Testis (tissue), 5 donors: ENCODE measurements at places on chromosomes 3 and 15. TPM values are rescaled to one million over a fixed set of nuclear protein-coding genes. Genes with fewer than 3 reads are reported as not detected.

DNA sequence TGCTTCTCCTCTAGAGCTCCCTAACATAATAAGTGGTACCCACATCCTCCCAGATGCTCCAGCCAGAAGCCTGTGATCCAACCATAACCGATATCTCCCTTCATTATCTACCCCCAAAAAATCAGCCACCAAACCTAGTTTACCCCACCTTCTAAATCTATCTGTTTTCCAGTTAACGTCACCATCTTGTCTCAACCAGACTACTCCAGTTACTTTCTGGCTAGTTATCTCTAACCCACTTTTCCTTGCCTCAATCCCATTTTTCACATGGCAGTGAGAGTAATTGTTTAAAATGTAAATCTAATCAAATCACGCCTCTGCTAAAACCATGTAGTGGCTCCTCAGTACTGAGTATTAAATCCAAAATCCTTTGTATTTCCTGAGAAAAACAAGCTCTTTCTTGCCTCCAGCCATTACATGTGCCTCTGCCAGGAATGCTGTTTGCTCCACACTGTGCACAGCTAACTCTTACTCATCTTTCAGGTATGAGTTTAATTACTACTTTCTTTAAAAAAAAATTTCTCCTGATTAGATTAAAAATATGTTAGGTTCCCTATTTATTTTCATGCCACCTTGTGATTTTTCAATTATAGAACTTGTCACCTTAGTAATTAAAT lies 15.4 kb downstream of the CCDC54 start:
- DNase-seq = no peak

Gene TNNC1
- polyA plus RNA-seq = 91.7 TPM

- no peak for DNase-seq
Observed at GRCh38 chr15:97078591-97078990, 748.1 kb downstream of the NR2F2 start.

DNA sequence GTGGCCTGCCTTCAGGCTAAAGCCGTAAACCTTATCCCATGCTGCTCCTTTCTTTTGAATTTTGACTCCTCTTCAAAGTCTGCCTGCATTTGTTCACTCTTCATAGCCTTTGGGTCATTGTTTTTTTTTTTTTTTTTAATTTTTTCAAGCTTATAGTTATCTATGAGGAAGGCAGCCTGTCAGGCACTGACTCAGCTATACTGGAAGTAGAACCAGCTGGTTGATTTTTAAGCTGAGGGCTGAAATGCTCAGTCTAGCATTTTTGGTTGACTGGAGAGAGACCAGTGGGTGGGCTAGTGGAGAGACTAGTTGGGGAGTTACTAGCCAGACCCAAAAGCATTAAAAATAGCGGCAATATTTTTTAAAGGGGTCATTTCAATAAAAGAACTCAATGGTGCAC lies 44.1 kb downstream of the C3orf20 start:
- no peak for DNase-seq

DNA sequence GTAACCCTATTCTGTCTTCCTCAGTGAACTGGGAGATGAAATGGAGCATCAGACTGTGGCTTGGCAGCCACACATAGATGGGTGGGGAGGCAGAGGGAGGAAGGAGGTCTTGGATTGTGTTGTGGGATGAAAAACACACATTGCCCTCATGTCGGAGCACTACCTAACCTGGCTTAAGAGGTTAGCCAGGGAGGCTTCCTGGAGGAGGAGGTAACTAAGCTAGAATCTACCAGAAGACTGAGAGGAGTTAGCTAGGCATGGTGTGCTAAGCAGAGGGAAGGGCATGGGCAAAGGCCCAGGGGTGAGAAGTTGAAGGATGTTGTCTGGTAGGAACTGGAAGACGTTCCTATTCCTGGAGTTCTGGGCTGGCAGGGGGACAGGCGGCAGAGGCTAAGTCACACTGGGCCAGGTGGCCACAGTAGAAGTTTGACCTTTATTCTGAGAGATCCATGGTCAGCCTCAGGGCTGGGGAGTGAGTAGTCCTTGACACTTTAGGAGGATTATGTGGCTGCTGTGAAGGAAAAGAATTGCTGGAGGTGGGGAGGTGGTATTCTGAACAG lies 7.7 kb upstream of the PRKCD start:
- DNase-seq = no peak

Gene TMEM43
- polyA plus RNA-seq = 43.3 TPM

GRCh38 chr3:31567036-31567435 lies 34.3 kb downstream of the STT3B start:
- no peak for DNase-seq

Gene SLC9C1
- 20.0 TPM for polyA plus RNA-seq

GRCh38 chr3:173823911-173824460 lies 426.4 kb downstream of the NLGN1 start:
- DNase-seq = no peak

DNA sequence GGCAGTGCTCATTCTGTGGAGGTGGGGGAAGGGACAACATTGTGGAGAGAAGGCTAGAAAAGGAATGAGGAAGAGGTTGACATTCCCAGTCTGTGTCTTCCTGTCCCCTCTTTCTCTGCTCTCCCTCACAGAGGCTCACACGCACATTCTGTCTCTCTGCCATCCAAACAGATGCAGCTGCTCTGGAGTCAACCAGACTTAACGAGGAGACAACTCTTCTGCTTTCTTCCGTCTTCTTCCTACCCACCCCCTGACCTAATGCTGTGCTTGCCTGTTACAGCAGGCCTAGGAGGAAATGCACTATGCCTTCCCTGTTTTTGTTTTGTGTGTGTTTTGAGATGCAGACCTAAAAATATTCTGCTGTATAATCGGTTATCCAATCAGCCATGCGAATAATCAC lies 121.9 kb downstream of the CACNA1D start:
- no peak for DNase-seq

Gene GPR149
- polyA plus RNA-seq = 0.61 TPM

DNA sequence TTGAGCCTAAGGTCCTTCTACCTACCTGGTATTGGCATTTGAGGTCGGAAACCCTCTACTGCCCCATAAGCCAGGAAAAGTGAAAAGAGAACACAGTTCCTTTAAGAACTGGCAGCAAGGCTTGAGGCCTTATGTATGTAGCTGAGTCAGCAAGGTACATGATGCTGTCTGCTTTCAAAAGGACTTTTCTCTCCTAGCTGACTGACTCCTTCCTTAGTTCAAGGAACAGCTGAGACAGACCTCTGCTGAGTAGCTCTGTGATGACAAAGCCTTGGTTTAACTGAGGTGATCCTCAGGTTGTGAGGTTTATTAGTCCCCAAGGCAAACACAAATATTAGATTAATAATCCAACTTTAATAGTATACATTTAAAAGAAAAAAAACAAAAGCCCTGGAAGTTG lies 45.8 kb downstream of the ADPGK start:
- no peak for DNase-seq

Gene HESX1
- 6.4 TPM for polyA plus RNA-seq

DNA sequence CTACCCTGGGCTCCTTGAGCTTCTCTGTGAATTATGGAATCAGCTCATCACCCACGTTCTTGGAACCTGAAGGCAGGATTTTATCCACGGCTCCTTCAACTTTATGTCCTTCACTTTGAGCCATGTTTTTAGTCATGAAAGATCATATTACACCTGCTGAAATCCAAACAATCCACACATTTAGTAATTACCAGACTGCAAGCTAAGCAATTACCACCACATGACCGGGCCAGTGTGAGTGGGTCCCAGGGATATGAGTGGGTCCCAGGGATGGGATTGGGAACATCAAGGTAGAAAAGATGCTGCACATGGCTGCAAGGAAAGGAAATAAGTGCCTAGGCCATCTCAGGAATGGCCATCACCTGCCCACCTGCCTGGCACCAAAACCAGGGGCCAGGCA lies 140.3 kb upstream of the IQSEC1 start:
- no peak for DNase-seq

DNA sequence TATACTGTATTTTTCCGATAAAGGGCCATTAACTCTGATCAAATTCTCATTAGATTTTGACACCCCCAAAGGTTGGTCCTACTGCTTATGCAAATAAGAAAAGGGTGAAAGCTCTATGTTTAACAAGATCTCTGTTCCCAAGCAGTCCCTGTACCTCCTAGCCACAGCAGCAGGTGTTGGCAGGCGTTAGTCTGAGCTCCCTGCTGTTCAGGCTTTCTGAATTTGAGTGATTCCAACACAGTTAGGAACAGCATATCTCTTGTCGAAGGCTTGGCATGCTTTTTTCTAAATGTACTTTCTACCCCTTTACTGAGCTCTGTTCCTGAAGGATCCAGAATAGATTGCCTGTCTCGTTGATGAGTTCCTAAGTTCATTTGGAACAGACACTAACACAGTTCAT lies 42.3 kb downstream of the MITF start:
- no peak for DNase-seq
